ENCODE measurements at places on chromosomes 5 and 9.

- no peak for DNase-seq
These were observed 105.9 kb upstream of the DHFR start for GRCh38 chr5:80760680-80761079.

DNA sequence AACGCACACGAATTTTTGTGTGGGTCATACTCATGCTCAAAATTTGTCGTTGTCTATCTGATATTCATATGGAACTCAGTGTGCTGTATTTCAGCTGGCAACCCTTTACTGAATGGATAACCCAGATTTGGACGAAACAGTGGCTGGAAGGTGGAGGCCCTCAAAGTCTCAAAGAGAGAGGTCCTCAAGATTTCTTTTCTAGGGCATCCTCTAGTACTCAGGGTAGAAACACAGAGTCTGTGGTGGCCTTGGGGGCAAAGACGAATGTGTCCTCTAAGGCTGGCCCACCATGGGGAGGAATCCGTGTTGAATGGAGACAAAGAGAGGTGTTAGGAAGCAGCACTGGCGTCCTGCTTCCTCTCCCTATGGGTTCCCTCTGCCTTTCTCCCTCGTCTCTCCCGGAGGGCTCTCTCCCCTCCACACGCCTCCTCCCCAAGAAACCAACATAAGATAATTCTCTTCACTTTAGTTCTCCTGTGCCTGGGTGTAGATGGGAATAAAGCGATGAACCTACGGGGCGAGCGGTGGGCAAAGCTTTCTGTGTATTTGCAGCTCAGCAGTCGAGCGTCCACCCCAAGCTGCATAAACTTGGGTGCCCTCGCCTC, 333.7 kb downstream of the CWC27 start:
- no peak for DNase-seq

GRCh38 chr9:130283539-130284248, 18.1 kb downstream of the HMCN2 start:
- DNase-seq = no peak

- DNase-seq = no peak
These were observed 727 bp upstream of the ADRB2 start for GRCh38 chr5:148825716-148826052.

DNA sequence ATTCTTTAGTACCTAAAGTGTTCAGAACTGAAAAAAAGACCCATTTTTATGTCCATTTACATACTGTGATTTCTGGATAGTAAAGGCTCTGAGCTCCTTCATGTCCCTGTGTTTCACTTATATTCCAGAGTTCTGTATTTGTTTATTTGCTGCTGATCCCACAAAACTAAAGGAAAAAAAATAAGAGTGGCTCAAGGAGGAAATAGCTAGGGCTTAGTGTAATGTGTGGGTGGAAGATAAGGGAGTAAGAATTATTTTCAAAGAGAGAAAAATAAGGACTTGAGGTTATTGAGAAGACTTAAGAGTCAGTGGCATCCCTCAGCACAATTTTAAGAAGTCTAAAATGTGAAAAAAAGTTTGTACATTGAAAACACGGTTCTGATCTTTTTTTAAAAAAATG, 46.0 kb downstream of the ENTREP1 start:
- DNase-seq = no peak

- no peak for DNase-seq
These were observed 42.6 kb downstream of the RGS3 start for GRCh38 chr9:113506090-113506589.

DNA sequence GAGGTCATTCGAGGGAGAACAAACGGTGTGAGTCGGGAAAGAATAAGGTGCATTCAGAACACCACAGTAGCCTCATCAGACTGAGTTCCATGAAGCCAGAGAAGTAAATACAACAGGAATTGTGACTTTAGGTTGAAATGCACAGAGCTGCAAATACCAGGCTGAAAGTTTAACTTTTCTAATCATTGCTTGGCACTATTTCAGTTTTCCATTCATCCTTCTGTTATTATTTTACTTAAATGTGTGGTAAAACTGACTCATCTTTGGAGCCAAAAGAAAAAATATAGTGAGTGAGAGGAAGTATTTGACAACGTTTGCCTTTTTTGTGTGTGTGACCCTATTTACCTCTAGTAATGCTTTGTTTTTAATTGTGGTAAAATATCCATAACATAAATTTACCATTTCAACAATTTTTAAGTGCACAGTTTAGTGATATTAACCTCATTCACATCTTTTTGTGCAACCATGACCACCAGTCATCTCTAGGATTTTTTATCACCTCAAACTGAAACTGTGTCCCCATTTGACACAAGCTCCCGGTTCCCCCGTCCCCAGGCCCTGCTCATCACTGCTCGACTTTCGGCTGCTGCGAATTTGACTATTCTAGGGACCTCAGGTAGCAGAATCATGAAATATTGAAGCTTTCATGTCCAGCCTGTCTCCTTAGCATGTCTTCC, 166.8 kb downstream of the HSD17B3 start:
- no peak for DNase-seq

Data from T-helper 2 cell (primary cell).